ENCODE measurements at places on chromosomes 4 and X. TPM values are rescaled to one million over a fixed set of nuclear protein-coding genes. Genes with fewer than 3 reads are reported as not detected.

GRCh38 chrX:150361070-150361776 is 1.9 kb upstream of the MAMLD1 start:
- no peak overlapping the region for H3K27ac ChIP-seq
- H3K4me3 ChIP-seq: no peak overlapping the region
- no peaks in the 10 kb centered on the region for H3K27me3 ChIP-seq
- no peaks in the 10 kb centered on the region for H3K4me1 ChIP-seq
- no peaks in the 10 kb centered on the region for H3K36me3 ChIP-seq

DNA sequence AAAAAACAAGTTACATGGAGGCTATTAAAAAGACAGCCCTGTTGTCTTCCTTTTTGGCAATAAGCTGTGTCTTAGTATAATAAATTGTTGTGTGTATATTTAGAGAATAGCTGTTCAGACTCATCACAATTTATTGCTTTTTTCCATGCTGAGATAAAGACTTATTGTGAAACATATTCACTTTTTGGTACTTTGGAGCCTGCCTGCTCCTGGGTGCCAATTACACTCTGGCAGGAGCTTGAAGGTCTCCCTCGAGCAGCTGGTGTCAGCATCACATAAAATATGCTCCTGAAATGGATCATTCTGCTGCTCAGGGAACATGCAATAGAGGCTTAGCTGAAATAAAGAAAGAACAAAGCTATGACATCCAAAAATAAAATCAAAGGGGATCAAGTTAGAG is 211.6 kb upstream of the DKK2 start:
- no peaks in the 10 kb centered on the region for H3K4me1 ChIP-seq
- DNase-seq: peak; percentile 14
- no peaks in the 10 kb centered on the region for H3K27me3 ChIP-seq
- no peak overlapping the region for H3K4me3 ChIP-seq
- H3K27ac ChIP-seq: no peak overlapping the region
- H3K36me3 ChIP-seq: no peaks in the 10 kb centered on the region

GRCh38 chr4:83387012-83387411 is 52.4 kb upstream of the HPSE start:
- no peak for DNase-seq
- H3K27me3 ChIP-seq: no peaks in the 10 kb centered on the region
- no peaks in the 10 kb centered on the region for H3K4me1 ChIP-seq
- no peak overlapping the region for H3K27ac ChIP-seq
- no peaks in the 10 kb centered on the region for H3K36me3 ChIP-seq
- no peak overlapping the region for H3K4me3 ChIP-seq

DNA sequence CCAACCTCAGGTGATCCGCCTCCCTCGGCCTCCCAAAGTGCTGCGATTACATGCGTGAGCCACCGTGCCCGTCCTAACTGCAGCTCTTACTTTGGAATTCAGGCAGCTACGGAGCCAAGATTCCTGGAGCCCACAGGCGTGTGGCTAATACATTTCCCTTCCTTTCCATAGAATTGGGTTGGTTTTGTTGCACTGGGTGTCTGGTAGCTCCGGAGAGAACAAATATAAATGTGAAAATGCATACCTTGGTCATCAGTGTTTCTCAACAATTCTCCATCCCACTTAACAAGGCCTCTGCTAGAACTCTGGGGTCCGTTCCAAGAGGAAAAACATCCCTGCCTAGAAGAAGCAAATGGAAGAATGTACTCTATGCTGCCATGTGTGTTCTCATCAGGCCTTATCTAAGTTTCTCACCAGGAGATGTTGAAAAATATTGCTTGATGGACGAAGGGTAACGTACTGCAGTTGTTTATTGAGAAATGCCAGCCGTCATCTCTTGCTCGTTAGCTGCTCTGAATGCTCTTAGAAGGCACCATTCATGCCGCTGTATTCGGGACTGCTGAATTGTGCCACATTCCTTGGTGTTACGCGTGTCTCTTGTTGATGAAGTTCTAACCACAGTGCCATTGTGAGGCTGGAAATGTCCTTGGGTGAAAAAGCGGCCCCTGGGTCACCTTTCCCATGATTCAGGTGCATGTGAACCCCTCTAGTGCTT is 50.5 kb upstream of the CD99 start:
- no peaks in the 10 kb centered on the region for H3K27me3 ChIP-seq
- no peak overlapping the region for H3K4me3 ChIP-seq
- peaks cover 31% of the 10 kb centered on the region for H3K36me3 ChIP-seq
- H3K4me1 ChIP-seq: no peaks in the 10 kb centered on the region
- no peak for DNase-seq

DNA sequence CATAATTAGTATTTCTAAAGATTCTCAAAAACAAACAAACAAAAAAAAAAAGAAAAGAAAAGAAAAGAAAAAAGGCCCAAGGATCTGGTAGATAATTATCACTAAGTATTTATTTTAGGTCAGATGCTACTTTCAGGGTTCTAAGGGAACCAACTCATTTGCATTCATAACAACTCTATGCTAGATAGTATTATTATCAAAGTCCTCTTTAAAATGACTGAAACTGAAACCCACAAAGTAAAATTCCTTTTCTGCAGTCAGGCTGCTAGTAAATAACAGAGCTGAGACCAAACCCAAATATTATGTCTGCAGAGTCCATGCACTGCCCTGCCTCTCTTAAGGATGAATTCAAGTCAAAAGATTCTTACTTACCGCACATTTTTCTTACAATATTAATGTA is 38.3 kb upstream of the MAPK10 start:
- no peaks in the 10 kb centered on the region for H3K27me3 ChIP-seq
- H3K36me3 ChIP-seq: no peaks in the 10 kb centered on the region
- no peak overlapping the region for H3K4me3 ChIP-seq
- H3K4me1 ChIP-seq: no peaks in the 10 kb centered on the region
- H3K27ac ChIP-seq: no peak overlapping the region
- DNase-seq: no peak

Gene CSAG1
- not detected for total RNA-seq

Gene SULT1B1
- total RNA-seq: 6.7 TPM

Gene NSG1
- 5.5 TPM for total RNA-seq

DNA sequence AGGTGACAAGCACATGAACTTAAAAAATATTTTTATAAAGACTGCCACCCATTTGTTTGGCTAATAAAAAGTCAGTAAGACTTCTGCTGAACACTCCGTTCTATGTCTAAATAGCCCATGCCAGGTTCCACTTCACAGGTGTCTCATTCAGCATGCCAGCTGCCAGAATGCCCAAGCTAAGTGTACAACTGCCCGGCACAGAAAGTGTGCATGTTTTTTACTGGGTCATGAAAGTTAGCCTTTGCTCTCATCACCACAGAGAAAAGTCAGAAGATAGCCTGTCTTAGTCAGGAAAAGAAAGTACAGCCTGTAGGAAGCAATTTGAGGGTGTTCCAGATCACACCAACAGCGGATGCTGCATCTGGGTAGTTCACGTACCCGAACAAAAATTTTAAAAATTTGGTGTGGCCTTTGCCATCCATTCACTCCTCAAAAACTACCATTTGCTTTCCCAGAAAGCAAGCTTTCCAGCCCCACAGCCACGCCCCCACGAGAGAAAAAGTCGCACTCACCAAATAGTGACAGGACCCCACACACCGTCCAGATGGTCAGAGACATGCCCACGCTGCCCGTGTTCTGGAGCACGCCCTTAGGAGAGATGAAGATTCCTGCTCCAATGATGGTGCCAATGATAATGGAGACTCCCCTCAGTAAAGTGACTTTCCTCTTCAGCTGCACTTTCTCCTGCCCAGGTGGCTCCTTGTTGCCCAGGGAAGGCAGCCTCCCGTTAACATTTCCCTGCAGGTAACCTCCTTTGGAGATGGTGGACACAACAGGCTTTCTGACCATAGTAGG is 671 bp downstream of the SLC7A11 start:
- DNase-seq: peak; percentile 44
- peak overlapping the region; percentile 79 for H3K27ac ChIP-seq
- no peaks in the 10 kb centered on the region for H3K27me3 ChIP-seq
- H3K4me3 ChIP-seq: peak overlapping the region; percentile 39

GRCh38 chr4:84031401-84031800 is 467.7 kb downstream of the NKX6-1 start:
- H3K4me3 ChIP-seq: no peak overlapping the region
- no peaks in the 10 kb centered on the region for H3K27me3 ChIP-seq
- no peaks in the 10 kb centered on the region for H3K36me3 ChIP-seq
- no peak overlapping the region for H3K27ac ChIP-seq

Gene TMEM271
- total RNA-seq: not detected

DNA sequence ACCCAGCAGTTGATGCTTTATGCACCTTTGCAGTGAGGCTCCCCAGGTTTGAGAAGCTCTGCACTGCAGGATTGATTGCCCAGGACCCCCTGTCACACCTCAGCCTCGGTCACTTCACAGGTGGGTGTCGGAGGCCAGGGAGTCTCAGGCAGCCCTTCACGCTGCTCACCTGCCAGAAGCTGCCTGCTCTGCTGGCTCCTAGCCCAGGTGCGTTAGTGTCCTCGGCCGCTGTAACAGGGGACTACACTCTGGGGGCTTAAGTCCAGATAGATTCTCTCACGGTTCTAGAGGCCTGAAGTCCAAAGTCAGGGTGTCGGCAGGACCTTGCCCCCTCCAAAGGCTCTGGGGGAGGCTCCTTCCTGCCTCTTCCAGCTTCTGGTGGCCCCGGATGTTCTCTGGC is 79.9 kb downstream of the CPZ start:
- H3K36me3 ChIP-seq: no peaks in the 10 kb centered on the region
- no peaks in the 10 kb centered on the region for H3K4me1 ChIP-seq
- H3K27me3 ChIP-seq: no peaks in the 10 kb centered on the region
- no peak for DNase-seq

DNA sequence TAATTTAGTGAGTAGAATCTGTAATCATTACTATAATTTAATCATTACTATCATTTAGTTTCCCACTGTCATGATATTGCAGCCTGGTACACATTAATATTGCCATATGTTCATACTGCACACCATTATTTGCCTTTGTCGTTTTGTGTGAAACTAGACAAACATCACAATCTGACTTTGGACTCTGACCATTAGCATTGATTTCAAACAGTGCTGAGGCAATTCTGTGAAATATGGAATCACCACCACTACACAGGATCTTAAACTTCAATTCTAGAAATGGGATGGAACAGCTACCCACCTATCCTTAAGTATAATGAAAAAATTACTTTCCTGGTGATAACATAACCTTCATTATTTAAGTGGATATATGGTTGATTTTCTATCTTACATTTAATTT is 98.3 kb downstream of the SORBS2 start:
- no peaks in the 10 kb centered on the region for H3K27me3 ChIP-seq
- H3K27ac ChIP-seq: no peak overlapping the region
- peaks cover 19% of the 10 kb centered on the region for H3K4me1 ChIP-seq
- H3K36me3 ChIP-seq: no peaks in the 10 kb centered on the region
- DNase-seq: no peak

- no peaks in the 10 kb centered on the region for H3K27me3 ChIP-seq
- no peak overlapping the region for H3K27ac ChIP-seq
- no peaks in the 10 kb centered on the region for H3K36me3 ChIP-seq
- no peak overlapping the region for H3K4me3 ChIP-seq
Measured at GRCh38 chr4:96347582-96347981, 507.7 kb downstream of the PDHA2 start.

DNA sequence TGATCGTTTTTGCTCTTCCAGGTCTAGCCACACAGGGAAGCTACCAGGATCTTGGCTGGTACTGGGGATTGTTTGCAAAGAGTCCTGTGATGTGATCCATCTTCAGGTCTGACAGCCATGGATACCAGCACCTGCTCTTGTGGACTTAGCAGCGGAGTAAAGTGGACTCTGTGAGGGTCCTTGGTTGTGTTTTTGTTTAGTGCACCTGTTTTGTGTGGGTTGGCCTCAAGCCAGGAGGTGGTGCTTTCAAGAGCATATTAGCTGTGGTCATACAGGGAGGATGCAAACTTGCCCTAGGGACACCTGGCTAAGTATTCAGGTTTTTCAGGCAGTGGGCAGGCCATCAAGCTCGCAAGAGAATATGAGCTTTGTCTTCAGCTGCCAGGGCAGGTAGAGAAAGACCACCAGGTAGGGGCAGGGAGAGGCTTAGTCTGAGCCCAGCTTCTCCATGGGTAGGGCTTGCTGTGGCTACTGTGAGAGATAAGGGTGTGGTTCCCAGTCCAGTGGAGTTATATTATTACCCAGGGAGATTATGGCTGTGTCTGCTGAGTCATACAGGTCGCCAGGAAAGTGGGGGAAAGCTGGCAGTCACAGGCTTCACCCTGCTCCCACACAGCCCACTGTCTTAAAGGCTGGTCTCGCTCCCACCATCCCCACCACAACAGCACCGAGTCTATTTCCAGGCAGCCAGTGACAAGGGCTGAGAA is 293.7 kb downstream of the PCDH18 start:
- H3K4me3 ChIP-seq: no peak overlapping the region
- H3K27ac ChIP-seq: no peak overlapping the region
- no peaks in the 10 kb centered on the region for H3K36me3 ChIP-seq
- no peak for DNase-seq
- no peaks in the 10 kb centered on the region for H3K27me3 ChIP-seq

DNA sequence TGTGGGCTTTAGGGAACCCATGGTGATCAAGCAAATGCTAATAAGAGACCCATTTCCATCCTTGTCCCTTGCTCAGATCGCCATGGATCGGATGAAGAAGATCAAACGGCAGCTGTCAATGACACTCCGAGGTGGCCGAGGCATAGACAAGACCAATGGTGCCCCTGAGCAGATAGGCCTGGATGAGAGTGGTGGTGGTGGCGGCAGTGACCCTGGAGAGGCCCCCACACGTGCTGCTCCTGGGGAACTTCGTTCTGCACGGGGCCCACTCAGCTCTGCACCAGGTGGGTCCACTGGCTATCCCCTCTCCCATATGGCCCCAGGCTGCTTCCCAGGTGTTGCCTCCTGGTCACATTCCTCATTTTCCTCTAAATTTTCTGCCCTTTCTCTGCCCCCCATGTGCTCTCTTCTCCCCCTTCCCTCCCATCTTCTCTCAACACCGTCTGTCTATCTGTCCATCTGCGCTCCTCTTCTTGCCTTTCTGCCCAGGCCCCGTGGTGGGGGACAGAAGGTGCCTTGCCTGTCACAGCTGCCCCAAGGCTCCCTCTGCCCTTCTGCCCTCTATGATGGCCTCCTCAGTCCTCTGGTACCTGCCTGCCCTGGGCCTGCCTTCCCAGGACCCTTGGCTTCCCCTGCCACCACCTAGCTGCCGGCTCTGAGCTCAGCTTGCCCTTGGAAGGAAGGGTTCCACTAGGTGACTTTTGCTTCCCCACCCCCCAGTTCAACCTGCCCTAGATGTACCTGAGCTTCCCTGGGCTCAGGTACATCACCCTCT is 5.2 kb downstream of the CDK16 start:
- H3K27ac ChIP-seq: no peak overlapping the region
- DNase-seq: no peak
- peaks cover 18% of the 10 kb centered on the region for H3K4me1 ChIP-seq
